ENCODE measurements at places on chromosomes 16 and 17.

GRCh38 chr16:6068063-6068462 is 970.5 kb upstream of the EEF2KMT start:
- DNase-seq, result no peak

- DNase-seq, result no peak
Measured at GRCh38 chr16:71501547-71501946, 12.4 kb upstream of the ZNF19 start.

DNA sequence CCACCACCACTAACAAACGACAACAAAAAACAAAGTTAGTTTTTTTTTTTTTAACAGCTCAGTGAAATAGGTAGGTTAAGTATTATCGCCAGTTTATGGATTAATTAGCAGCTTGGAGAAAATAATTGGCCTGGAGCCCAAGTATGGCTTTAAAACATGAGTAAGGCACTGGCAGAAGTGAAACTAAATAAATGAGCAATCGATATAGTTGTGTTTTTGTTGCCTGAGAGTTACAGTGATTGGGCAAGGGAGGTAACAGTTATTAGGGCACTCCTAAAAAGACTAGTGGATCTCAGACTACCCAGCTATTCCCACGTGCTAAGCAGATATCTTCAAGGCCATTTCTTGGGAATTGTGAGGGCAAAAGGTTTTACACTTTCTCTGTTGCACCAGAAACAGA is 2.4 kb downstream of the MLKL start:
- no peak for DNase-seq

GRCh38 chr16:28621481-28622155 is 11.8 kb upstream of the SULT1A1 start:
- no peak for DNase-seq

DNA sequence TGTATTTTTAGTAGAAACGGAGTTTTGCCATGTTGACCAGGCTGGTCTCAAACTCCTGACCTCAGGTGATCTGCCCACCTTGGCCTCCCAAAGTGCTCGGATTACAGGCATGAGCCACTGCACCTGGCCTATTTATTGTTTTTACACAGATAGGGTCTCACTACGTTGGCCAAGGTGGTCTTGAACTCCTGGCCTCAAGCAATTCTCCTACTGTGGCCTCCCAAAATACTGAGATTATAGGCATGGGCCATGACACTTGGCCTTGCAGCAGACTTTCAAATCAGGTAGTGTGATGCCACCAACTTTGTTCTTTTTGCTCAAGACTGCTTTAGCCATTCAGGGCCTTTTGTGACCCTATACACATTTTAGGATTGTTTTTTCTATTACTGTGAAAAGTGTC is 61.7 kb upstream of the INTS2 start:
- no peak for DNase-seq

- peak; percentile 50 for DNase-seq
Measured at GRCh38 chr17:57918017-57918895, 37.0 kb downstream of the CUEDC1 start.

DNA sequence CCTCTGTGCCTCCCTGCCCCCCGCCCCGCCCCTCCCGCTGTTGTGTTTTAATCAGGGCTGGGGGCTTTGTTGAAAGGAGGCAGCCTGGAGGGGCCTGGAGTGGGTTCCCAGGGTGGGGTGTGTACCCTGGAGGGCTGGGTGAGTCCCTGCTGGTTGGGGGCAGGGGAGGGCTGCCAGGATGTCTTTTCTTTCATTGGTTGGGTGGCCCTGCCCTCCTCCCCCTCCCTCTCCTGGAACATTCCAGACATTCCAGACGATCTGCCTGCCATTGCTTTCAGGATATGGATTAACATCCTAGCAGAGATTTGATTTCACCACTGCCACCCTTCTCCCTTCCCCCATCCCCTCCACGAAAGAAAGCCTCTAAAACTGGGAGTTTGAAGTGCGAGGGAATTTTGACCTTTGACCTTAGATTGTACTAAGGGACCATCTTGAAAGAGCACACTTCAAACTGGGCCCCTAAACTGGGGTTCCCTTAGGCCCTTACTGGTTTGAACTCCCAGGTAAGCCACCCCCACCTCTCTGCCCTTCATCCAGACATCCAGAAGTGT is 25.3 kb downstream of the IGF2BP1 start:
- DNase-seq, result peak; percentile 93

GRCh38 chr16:84751947-84752346 is 52.1 kb downstream of the USP10 start:
- peak; percentile 33 for DNase-seq

GRCh38 chr17:42387661-42388380 is 421 bp downstream of the STAT3 start:
- DNase-seq, result no peak

DNA sequence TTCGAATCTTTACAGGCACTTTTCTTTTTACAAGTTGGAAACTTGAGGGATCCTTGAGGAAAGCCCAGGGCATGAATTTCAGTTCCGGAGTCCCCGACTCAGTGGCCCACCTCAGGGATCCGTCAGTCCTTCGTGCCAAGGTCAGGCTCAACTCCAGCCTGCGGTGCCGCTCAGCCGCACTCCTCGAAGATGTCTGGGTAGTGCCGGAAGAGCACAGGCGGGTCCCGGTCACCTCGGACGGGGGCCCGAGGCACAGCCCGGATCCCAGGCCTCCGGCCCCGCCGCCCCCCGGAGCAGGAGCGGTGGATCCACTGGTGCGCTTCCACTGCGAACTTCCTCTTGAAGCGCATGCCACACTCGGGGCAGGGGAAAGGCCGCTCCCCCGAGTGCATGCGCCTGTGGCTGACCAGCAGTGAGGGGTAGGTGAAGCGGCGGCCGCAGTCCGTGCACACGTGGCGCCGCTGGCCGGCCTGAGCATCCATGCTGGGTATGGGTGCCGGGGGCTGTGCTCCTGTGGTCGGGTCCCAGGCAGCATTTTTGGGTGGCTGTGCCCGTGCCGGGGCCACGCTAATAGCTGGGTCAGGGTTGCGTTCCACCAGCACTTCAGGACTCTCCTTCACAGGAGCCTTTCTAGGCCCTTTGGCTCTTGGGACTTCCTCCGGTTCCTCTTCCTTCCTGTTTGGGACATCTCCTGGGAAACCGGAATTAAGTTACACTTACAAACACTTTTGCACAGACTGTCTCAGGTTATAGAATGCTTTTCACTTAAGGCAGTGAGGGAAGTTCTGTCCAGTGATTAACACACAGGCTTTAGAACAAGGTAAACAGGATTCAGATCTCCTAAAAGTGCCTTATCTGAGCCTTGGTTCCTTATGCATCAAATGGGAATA is 1.5 kb downstream of the ZNF688 start:
- no peak for DNase-seq

DNA sequence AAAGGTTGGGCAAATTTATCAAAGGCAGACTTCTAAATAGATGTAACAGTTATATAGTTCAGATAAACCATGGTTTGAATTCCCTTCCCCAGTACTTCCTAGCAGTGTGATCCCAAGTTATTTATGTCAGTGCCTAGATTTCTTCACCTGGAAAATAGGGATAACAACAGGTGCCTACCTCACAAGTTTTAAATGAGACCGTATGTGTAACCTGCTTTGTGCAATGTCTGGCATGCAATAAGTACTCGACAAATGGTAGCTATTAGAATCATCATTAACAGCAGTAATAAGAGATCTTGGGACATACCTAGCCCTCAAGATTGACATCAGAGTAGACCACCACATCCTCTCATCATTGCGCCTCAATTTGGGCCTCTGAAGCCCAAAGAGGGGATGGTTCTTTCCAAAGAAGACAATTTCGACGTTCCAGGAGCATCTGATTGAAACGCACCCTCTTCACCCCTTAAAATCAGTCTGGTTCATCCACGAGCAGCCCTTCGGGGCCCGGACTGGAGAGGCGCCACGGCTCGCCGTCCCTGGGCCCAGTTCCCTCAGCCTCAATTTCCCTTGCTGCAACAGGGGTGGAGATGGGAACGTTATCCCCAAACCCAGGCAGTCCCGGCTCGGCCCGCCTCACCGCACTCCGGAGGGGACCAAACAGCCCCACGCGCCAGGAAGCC is 541 bp downstream of the ACACA start:
- DNase-seq, result no peak

- DNase-seq, result no peak
Measured at GRCh38 chr17:45289301-45290268, 27.2 kb downstream of the MAP3K14 start.

- peak; percentile 22 for DNase-seq
Measured at GRCh38 chr17:28551421-28552175, 826 bp downstream of the UNC119 start.

DNA sequence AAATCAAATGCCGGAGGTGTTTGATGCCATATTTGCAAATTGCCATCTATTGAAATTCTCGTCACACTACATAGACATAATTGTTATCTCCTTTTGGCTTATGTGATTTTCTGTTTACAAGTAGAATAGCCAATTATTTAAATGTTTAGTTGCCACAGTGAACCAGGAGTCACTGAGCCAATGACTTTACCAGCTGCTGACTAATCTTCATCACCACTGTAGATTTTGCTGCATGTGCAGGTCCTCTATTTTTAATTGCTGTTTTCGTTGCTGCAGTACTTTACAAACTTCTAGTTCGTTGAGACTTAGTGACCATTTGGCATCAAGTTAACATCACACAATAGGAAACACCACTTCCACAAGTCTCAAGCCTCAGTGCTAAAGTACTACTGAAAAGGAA is 22.8 kb downstream of the ABHD15 start:
- DNase-seq, result no peak

DNA sequence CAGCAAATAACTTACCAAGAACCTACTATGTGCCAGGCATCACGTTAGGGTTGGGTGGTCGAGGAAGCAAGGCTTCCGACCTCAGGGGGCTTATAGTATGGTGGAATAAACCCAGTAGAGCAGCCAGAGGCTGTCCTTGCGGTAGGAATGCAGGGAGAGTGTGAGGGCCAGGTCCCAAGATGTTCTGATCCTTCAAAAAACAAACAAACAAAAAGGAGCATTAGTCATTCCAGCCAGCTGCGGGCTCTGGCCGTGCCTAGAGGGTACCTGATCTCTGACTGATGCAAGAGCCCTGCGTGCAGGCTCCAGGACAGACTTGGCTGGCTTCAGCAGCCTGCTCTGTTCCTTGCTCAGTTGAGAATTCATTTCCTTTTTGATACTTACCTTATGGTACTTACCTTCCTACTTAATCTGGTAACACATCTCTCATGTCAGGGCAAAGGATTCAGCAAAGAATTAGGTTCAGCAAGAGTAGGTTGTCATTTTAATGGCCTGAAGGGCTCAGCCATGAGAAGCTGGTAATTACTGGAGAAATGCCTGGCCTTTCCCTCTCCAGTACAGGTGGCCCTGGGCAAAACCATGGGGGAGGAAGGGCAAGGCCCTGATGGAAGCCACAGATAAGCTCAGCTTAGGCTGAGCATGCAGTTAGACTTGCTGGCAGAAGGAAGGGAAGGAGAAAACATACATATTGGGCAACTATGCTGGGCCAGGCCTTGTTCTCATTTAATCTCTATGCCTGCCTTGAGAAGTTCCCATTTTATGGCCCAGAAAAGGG is 18.4 kb downstream of the CYB5D2 start:
- DNase-seq, result peak; percentile 79

- no peak for DNase-seq
Measured at GRCh38 chr16:82152641-82153112, 17.3 kb downstream of the MPHOSPH6 start.

DNA sequence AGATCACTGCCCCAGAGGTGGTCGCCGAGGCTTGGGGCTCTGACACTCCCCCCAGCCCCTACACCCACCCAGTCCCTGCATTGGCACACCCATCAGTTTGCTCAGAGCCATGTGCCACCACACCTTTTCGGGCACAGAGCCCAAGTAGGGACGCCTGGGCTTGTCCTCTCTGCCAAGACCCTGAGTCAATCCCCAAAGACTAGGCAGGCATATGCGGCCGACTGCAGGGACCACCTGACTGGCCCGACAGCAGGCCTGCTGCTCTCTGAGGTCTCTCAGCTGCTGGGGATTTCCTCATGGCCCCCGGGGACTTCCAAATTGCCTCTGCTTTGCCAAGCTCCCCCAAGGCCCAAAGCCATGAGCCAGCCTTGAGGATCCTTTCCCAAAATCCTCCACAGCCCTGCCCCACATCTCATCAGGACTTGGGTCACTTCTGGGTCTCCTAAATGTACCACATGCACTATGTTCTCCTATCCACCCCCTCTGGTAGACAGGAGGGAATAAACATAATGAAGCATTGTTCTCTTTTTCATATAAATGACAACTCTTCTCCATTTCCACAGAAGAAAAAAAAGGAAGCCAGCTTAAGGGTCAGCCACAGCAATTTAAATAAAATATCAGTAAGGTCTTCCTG is 30.6 kb downstream of the MYO18A start:
- no peak for DNase-seq

DNA sequence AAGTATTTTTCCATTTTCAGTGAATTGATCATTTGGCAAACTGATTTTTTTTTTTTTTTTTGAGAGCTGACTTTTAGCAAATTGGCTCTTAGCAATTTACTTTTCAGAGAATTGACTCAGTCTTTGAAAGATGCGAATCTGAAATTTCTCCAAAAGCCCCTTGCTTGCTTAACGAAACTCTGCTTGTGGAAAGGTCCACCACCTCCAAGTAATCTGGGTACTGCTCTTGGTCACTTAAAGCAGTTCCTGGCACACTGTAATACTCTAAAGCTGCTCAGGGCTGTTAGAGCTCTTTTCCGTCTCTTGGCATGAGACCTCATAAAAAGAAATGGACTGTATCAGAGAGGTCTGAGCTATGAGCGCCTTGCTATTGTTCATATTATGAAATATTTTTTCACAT is 2.9 kb downstream of the GSDMB start:
- no peak for DNase-seq
